Left lobe of liver (tissue), 2 donors: ENCODE measurements at places on chromosomes 7 and 10.

DNA sequence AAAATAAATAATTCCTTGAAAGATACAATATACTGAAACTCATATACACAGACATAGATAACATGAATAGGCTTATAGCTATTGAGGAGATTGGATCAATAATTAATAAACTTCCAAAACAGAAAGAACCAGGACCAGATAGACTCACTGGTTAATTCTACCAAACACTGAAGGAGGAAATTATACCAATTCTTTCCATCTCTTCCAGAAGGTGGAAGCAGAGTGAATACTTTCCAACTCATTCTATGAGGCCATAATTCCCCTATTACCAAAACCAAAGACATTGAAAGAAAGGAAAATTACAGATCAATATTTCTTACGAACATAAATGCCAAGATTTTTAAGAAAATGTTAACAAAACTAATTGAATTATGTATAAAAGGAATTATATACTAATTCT is 624.8 kb upstream of the LRRTM3 start:
- no peak for DNase-seq

GRCh38 chr10:102545265-102545871 is 41.6 kb downstream of the SUFU start:
- DNase-seq, result no peak

DNA sequence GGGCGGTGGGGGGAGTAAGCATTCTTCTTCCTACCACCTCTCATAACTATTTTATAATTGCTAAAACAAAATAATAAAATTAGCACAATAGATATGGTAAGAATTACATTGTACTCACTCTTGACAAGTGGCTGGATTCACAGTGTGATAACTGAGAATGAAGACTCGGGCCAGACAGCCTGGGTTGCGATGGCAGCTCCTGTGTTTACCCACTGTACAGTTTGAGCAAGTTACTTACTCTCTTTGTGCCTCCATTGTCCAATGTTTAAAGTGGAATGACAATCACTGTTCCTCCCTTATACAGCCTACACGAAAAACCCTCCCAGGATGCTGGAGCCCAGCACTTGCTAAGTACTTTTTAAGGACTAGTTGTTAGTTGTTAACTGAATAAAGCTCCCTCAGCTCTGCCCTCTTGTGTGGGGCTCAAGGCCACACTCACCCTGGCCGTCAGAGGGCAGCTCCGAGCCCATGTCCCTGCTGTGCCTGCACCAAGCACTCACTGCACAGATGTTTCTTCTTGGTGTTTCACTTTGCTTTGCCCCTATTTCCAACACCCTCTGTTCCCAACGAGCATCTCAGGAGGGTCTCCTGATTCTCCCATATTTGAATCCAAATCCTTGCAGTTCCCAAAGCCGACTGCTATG is 56.4 kb upstream of the NPS start:
- DNase-seq, result no peak

DNA sequence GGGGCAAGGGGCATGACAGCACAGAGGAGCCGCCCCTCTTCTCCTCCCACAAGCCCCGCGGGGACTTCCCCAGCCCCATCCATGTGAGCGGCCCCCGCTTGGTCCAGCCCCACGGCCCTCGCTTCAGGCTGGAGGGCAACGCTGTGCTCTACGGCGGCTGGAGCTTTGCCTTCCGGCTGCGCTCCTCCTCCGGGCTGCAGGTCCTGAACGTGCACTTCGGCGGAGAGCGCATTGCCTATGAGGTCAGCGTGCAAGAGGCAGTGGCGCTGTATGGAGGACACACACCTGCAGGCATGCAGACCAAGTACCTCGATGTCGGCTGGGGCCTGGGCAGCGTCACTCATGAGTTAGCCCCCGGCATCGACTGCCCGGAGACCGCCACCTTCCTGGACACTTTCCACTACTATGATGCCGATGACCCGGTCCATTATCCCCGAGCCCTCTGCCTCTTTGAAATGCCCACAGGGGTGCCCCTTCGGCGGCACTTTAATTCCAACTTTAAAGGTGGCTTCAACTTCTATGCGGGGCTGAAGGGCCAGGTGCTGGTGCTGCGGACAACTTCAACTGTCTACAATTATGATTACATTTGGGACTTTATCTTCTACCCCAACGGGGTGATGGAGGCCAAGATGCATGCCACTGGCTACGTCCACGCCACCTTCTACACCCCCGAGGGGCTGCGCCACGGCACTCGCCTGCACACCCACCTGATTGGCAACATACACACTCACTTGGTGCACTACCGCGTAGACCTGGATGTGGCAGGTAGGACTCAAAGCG is 5.1 kb downstream of the AOC1 start:
- no peak for DNase-seq

DNA sequence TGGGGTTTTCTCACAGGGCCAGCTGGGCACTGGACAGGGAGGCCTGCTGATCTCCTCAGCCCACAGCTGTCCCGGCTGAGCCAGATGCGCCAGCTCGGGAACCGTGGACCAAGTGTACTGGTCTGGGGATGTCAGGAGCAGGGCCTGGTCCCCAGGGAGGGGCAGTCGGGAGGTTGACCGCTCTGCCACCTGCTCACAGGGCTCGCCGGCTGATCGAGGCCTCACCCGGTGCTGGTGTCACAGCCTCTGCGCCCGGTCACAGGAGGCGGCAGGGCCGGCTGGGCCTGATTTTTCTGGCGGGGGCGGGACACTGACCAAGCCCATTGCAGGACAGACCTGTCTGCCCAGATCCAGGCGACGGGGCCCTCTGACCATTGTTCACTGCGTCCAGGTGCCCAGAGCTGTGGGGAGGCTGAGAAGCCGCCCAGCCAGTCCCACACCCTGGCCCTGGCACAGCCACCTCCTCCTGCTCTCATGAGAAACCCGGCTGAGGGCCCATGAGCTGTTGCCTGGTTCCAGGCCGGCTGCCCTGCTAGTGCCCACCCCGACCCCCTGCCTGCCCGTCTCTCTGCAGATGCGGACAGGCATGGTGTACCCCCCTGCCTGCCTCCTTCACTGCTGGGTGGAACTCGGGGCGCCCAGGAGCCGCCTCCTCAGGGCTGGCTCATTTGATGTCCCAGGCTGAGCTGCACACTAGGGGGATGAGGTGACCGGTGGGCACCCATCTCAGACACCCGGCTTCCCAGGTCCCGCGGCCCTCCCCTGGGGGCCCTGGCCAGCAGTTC is 3.0 kb upstream of the TMEM184A start:
- DNase-seq, result no peak

DNA sequence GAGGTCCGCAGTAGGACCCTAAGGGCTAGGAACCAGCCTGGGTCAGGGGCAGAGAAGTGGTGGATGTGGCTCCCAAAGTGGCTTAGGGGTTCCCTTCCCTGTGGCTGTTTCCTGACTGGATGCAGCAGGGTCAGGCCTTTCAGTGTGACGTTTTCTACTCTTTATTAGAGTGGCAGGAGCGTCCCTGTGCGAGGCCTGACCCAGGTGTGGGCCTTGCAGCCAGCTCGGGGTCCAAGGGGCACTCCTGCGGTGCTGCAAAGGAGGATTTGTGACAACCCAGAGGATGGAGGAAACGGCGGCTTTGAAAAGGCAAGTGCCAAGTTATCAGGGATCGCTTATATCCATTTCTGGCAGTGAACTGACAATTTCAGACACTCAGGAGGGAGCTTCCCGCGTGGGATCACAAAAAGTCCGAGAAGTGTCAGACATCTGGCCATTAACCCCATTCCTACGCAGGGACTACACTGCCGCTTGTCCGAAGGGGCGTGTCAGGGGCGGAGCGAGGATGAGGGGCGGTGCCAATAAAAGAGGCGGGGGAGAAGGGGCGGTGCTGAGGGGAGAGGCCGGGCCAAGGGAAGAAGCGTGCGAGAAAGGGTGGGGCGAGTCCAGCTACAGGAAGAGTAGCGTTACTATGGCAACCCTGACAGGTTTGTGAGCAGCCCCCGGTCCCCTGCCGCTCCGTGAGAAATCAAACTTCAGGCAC is 98.8 kb upstream of the ZNF722 start:
- DNase-seq, result peak; percentile 83

GRCh38 chr7:1849351-1850041 is 179.4 kb downstream of the ELFN1 start:
- DNase-seq, result peak; percentile 44

- DNase-seq, result no peak
Observed at GRCh38 chr7:92639213-92639896, 49.2 kb upstream of the FAM133B start.

GRCh38 chr7:55546814-55547213 is 25.5 kb downstream of the VOPP1 start:
- peak; percentile 94 for DNase-seq

GRCh38 chr7:23299770-23300300 is 696 bp downstream of the MALSU1 start:
- no peak for DNase-seq

DNA sequence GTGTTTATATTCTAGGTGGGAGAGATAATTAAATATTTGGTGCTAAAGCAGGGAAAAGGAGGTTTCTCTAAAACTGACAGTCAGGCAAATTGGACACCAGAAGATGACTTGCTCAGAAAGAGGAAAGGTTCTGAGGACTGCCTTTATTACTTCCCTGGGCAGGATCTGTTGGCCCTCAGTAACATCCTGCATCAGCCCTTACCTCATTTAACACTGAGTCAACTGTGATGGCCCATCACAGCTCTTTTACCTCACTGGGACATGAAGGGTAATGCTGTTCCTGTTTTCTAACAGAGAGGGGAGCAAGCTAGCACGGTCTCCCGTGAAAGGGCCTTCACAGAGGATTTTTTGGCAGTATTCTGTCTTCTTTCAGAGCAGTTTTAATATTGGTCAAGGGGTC is 12.0 kb downstream of the PPP1R17 start:
- no peak for DNase-seq

DNA sequence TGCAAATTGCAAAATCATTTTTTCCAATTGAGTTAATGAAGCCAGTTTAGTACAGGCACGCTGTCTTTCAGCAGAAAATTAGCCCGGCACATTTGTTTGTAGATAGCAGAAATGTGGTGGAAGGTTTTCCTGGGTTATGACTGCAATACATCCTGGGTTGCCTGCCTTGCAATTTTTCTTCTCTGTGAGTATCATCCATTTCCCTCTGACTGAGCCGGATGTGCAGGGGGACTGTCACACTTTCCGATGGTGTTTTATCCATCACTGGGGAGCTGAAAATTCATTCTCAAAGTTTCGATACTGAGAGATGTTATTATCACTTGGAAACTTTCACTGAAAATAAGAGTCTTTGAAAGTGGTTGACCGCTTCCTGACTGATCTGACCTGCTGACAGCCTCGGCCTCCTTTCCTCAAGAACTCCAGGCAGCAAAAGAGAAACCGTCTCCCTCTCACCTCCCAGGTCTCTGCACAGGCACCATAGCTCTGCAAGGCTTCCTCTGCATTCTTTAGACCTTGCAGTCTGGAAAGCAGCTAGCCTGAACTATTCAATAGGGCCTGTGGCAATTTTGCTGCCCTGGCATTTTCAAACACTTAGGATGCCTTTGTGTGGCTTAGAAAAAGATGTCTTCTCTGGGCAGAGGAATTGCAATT is 320.8 kb upstream of the NRP1 start:
- no peak for DNase-seq

GRCh38 chr10:56912043-56912442 is 551.0 kb upstream of the ZWINT start:
- DNase-seq, result no peak

DNA sequence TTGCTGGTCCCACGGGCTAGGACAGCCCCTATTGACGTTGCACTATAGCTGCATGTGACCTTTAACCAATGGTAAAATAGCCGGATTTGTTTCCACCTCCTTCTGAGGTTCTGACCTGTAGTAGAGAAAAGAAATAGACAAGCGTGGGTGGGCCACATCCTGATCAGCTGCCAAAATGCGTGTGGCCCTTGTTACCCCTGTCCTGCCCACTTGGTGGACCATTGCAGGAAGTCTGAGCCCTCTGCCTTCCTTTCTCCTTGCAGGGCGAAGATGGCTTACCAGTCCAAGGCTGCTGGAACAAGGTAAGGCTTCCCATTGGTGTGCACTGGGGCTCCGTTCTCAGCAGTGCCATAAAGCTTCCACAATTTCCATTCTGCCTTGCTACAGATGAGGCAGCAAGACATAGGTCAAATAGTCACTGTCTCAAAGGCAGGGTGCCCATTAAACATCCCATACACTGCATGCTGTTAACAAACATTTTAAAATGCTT is 95.9 kb upstream of the MACROH2A2 start:
- DNase-seq, result no peak

GRCh38 chr7:36192053-36192824 is 39.2 kb downstream of the EEPD1 start:
- no peak for DNase-seq

DNA sequence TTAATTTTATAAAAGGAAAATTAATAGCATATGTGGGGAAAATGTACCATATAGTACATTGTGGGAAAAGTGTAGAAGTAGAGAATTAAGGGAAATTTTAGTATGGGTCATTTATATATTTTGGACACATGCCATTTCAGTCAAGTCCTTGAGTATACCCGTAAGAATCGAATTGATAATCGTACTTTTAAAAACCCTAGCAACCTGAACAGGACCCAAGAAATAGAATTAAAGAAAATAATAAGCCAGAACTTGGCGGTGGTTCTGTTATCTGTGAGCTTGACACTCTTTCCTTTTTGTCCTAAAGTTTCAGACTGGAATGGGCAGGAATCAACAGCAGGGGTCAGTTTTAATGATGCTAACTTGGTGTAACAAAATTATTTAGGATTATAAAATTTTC is 221.0 kb downstream of the CDK14 start:
- DNase-seq, result no peak

- DNase-seq, result no peak
Observed at GRCh38 chr10:104622598-104623209, 18.4 kb upstream of the SORCS3 start.

- DNase-seq, result no peak
Observed at GRCh38 chr10:101561068-101561915, 26.8 kb downstream of the POLL start.

DNA sequence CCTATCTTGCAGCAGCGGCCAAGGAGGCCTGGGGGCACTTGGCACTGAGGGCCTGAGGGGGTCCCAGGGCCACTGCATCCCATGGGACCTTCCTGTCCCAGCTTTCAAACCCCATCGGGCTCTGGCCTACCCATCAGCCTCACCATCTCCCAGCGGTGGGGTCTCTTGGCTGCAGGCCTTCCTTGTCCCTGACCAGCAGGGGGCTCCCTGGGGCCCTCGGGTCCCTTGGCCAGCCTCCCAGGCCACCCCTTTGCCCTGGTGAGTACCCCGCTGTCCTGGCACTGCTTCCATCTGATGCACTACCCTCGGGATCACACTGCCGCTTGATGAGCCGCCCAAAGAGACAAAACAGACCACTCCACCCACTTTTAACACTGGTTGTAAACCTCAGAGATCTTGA is 43.5 kb downstream of the YKT6 start:
- no peak for DNase-seq
